Stimulated activated CD4-positive, alpha-beta T cell treated with anti-CD3 and anti-CD28 coated beads, Interleukin-1b, Interleukin-23, amount 100 ng/mL, for 1 hour (primary cell): ENCODE measurements at places on chromosomes 3 and 15.

DNA sequence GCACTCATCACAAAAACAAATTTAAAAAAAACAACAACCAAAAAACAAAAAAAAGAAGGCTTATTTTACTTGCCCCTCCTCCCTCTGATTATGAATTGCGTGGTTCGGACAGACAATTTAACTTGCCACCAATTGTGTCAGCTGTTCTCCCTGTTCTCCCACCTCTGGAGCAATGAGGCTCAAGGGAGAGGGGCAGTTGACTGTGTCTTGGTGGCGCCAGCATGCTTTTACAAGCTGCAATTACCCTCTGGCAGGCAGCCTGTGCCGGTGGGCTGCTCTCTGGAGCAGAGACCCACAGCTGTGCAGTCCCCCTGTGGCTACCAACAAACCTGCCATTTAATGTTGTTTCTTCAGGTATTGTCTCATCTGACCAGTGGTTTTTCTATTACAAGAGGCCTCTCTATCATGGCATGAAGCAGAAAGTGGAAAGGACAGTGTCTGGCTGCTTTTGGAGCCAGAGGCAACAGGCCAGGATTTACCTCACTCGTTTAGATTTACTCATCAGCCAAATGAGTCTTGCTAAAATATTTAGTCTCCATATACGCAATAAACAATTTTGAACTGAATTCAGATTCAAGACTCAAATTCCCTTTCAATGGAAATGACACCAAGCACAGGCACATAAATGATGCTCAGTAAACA is 192.0 kb upstream of the TPRG1 start:
- DNase-seq = no peak

DNA sequence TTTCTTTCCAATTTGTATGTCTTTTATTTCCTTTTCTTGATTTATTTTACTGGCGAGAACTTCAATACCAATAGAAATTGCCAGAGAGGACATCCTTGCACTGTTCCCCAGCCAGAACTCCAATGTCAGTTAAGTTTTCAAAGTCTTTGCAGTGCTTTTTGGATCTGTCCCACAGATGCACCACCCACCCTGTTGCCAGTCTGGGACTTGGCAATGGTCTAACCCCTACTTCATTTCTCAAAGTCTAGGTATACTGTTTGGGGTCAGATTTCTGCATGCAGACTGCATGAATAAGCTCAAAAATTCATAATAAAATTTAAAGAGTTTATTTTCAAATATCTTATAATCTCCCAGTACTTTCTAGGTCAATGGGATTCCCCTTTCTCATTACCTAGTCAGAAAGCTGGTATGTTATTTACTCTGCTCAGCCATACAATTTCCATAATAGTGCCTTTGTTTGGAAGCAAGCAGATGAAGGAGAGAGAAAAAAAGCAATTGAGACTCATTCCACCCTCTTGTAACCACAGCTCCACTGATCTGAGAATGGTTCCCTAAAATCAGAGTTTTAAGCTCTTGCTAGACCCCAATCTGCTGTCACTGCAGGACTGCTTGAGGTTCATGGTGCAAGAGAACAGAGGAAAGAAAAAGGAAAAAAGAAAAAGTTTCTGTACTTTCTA is 125.9 kb upstream of the PLXND1 start:
- DNase-seq = no peak

GRCh38 chr15:70164156-70164900 is 66.6 kb upstream of the TLE3 start:
- no peak for DNase-seq

GRCh38 chr15:59349680-59350420 is 22.8 kb downstream of the MYO1E start:
- DNase-seq = no peak

GRCh38 chr3:126125341-126125740 is 41.4 kb upstream of the SLC41A3 start:
- DNase-seq = no peak

- DNase-seq = no peak
These were observed 14.4 kb upstream of the STARD5 start for GRCh38 chr15:81338170-81339007.

- DNase-seq = no peak
These were observed 83.4 kb downstream of the EEFSEC start for GRCh38 chr3:128236657-128237056.

GRCh38 chr3:38117163-38117716 is 19.7 kb downstream of the ACAA1 start:
- DNase-seq = no peak

- no peak for DNase-seq
These were observed 52.6 kb upstream of the ADGRG7 start for GRCh38 chr3:100556673-100557310.

GRCh38 chr3:29194139-29194538 is 86.7 kb upstream of the RBMS3 start:
- DNase-seq = no peak

- no peak for DNase-seq
These were observed 418.2 kb upstream of the NR2F2 start for GRCh38 chr15:95912280-95912625.

DNA sequence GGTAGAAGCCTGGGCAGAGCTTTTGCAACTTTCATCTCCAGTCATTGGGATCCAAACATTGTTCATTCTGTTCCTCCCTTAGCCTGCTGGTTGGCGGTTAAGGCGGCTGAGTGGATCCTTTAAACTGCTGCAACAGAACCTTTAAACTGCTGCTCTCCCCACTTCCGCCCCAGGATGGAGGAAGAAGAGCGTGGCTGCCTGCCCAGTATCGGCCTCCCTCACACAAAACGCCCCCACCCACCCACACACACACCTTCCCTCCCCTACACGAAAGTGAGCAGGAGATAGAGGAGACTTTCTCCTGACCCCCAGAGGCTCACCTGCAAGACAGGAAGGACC is 460 bp upstream of the ZMAT3 start:
- no peak for DNase-seq

DNA sequence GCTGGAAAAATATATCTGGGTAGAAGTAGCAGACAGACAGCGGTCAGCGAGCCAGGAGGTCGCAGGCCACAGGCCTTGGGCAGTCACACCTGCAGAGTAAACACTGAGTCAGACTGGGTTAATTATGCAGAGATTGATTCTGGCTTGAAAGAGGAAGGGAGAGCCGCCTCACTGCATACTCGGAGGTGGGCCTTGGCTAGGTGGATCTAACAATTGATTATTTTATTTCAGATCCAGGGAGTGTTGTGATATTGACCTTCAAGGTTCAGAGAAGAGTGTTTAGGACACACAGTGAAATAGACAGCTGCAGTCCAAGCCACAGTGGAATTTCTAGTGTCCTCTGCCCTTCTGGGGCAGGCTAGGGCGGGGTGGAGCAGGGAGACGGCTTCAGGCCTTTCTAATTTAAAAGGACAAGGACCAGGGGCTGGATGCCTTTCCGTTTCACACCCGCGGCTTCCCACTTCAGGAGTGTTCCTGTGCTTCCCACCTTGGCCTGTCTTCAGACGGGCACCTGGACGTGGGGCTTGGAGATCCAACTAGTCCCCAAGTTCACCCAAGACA is 237.3 kb downstream of the XXYLT1 start:
- DNase-seq = no peak

DNA sequence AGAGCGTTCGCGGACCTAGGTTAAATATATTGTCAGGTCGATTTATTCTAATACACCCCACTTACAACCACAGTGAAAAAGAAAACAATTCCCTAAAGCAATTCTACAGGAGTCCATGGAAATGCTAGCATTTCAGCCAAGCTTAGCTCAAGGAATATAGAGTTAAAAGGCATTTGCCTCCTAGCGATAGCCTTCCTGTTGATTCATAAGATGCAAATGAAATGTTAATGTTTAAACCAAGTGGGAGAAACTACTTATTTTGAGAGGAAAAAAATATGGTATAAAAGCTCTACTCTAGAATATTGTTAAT is 1.7 kb upstream of the ALCAM start:
- no peak for DNase-seq

DNA sequence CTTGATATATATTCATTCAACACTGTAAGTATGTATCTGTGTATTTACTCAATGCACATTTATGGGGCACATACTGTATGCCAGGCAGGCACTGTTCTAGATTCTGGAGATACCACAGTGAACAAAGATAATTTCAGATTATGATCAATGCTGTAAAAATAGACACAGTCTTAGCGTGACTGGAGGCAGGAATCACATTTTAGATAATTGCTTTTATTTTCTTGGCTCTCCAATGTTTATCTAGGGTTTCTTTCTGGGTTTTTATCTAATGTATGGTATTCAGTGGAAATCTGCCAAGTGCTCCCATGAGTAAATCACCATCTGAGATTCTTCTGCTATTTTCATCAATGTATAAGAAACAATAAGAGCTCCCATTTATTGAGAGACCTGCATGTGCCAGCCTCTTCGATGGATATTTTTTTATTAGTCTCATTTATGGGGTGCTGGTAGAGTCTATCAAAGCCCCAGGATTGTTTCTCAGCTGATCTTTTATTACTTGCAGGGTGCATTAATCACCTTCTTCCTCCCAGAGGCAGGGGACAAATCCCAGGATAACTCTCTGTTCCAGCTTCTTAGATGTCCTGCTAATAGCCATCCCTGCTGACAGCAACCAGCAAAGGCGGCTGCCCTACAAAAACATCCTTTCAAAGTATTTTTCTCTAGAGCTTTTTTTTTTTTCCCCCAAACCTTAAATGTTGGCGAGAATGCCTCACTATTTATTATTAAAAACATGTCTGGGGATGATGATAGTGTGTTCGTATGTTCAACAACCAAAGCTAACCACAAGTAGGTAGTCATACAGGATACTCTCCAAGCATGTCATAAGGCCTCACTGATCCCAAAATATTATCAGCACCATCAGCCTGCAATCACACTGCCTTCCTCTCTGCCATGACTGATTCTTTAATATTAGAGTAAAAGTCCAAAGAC is 331.0 kb upstream of the RASGRP1 start:
- DNase-seq = no peak

- DNase-seq = no peak
These were observed 181.7 kb upstream of the ANKRD28 start for GRCh38 chr3:15979495-15979894.

DNA sequence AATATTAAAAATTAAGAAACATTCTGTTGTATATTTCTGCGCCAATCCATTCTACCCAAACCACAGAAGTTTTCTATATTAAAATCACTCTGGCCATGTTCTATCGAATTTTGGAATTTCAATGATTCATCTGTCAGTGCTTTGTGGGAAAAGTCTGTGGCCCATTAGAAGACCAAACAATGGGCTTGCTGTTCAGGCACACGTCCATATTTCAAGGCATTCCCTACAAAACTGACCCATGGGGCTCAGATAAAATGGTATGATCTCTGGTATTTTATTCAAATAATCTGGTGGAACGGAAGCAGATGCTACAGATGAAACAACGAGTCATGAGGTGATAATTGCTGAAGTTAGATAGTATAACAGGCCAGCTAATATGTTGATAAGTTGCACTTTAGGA is 12.4 kb downstream of the NPHP3 start:
- no peak for DNase-seq

GRCh38 chr3:107904536-107905066 is 186.2 kb downstream of the CD47 start:
- no peak for DNase-seq

- DNase-seq = no peak
These were observed 977.7 kb downstream of the PLOD2 start for GRCh38 chr3:145183261-145183660.

DNA sequence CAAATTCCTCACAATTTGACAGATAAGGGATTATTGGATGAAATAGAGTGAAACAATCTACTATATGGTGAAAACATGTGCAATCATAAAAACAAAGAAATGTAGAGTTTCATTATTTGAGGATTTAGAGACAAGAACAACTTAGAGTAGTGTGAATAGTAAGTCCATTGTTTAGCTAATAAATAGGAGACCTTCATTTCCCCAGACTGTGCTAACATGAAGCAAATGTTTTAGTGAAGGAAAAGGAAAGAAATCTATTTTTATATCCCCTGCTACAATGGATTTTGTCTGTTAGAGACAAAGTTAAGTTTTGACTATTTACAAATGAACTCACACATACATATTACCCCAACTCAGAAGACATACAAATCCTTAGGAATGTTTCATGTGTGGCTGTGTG is 77.8 kb downstream of the EFL1 start:
- no peak for DNase-seq

GRCh38 chr3:145904138-145904537 is 256.8 kb downstream of the PLOD2 start:
- no peak for DNase-seq
